ENCODE measurements at places on chromosomes 5 and 9.

- DNase-seq = no peak
Observed at GRCh38 chr9:133957328-133957727, 34.8 kb downstream of the VAV2 start.

DNA sequence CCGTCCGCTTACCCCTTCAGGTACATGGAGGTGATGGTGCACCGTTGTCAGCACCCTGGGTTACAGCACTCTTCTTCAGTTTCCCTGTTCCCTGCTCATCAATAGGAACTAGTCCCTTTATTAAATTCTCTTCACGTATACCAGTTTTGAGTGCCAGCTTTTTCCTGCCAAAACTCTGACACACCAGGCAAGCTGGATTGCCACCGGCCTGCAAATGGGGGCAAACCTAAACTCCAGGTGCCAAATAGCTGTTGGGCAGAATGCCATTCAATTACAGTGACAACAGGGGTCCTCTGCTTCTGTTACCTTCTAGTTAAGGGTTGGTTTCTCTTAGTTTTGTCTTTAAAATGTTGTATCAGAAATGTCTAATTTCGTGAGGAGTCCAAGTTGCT is 400.4 kb downstream of the OSTF1 start:
- DNase-seq = no peak

DNA sequence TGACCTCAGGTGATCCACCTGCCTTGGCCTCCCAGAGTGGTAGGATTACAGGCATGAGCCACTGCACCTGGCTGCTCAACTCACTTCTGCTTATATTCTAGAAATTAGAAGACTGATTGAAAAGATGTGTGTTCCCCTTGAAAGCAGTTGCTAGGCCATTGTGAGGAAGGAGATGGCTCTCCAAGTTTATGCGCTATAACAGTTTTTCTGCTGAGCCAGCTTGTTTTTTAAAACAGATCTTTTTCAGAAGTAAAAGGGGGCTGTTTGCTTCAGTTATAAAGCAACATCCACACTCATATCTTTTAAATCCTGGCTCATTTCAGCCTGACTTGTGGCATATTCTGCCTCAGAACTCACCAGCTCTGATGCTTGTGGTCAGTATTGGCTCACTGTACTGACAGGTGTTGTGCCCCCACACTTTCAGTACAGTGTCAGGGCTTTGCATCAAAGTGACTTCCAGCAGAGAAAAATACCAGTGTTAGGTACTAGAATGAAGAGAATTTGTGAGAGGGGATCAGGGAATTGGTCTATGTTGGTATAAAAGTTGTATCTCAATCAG is 49.4 kb downstream of the NUP214 start:
- DNase-seq = no peak

DNA sequence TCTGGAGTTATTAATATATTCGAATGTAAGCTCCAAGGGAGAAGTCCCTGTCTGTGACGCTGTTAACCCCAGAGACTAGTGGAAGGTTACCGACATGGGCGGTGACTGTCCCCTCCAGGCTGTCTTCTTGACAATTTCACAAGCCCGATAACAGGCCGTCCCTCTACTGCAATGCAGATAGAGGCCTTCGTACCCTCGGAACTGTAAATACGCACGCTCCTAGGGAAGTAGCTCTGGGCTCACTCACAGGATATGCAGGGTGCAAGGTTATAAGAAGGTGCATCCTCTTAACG is 680 bp upstream of the RFK start:
- peak; percentile 42 for DNase-seq

GRCh38 chr5:13830536-13830935 is 114.0 kb downstream of the DNAH5 start:
- no peak for DNase-seq

DNA sequence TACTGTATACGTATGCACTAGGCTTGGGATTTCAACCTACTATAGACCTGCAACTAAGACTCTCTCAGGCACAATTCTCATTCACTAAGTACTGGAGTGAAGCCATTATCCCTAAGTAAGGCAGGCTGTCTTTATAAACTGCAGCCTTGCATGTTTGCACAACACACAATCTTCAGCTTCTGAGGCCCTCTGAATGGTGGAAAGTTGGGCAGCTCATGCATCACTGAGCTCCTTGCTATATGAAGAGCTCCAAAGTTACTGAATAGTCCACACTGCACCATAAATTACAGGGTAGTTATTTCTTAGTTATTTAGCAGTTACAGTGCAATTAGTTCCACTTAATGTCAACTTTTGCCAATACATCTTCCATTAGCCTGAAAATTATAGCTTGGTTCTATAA is 384.6 kb downstream of the BRINP1 start:
- DNase-seq = no peak

- DNase-seq = no peak
Observed at GRCh38 chr9:78316166-78316892, 19.4 kb downstream of the PSAT1 start.

- no peak for DNase-seq
Observed at GRCh38 chr5:145539201-145539600, 295.9 kb downstream of the PRELID2 start.

DNA sequence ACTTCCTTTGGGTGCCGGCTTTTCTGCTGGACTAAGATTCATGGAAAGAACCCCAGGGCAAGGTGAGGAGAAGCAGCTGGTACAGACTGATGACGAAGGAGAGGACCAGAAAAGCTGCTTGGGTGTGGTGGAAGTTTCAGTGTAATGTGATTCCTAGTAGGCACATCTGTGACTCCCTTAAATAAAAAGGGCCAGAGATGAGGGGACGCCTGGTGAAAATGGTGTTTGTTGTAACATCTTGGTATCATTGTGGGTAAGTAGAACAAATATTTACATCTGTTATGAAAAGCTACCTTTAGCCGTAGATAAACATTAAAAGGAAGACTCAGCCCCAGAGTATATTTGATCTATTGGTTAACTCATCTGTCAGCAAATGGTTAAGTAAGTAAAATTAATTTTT is 33.8 kb downstream of the OTULINL start:
- DNase-seq = no peak

GRCh38 chr9:129334105-129334935 is 156.3 kb upstream of the IER5L start:
- peak; percentile 98 for DNase-seq

DNA sequence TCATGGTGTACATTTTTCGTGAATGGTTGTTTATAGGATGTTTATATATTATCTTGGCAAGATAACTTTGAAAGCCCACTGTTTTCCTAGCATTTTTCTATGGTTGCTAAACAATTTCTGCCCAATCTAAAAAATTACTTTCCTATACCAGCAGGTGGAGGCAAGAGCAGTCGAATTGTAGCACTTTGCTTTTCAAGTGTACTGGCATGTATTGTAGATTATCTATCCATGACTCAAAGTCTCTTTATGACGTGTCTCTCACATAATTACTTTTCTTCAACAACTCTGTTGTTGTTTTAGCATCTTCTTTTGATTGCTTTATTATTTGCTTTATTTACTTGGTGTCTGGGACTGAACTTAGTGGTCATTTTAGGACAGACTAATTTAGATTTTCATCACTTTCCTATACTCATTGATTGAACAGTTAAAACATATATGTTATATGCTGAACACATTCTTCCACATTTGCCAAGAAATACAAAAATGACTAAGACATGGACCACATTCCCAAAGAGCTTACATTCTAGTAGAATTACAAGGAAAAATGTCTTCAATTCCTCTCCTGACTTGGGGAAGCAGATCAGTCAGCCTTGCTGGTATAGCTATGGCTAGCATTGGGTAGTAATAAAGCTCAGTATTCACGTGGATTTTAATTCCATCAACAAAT is 20.7 kb downstream of the NLN start:
- DNase-seq = peak; percentile 88

GRCh38 chr5:136192526-136193321 is at the start of gene SMIM32:
Gene SMIM32 (minus strand): TSS chr5:136193162. CDS start chr5:136192524, 638 bp downstream.
- no peak for DNase-seq

DNA sequence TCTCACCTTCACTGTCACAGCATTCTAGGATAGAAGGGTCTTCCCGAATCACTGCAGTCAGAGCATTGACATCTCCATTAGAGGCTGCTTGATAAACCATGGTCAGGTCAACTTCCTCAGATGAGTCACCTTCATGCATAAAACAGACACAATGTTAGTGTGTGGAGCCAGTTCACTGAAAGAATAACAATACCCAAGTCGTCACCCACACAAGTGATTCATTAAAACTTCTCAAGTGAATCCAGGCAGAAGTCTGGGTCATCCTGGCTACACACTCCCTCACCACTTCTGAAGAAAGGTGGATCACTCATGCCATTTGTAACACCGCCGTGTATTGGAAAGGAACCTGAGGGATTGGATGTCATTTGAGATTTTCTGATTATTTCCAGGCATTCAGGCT is 49.6 kb downstream of the ANKRD55 start:
- DNase-seq = peak; percentile 92

DNA sequence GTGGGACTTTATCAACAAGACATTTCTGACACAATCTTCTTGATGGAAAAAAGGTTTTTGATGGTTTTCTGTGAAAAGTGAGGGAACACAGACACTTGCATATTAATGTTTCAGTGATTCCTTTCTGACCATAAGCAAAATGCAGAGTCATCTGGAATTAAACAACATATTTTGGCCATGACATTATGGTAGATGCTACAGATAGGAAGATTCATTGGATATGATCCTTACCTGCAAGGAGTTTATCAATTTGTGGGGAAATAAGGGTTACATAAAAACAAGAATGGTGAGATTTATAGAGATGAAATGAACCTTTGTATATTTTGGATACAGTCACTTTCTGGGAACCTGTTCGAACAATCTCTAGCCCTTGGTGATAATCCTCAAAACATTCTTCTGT is 155.3 kb upstream of the GNA14 start:
- DNase-seq = no peak

DNA sequence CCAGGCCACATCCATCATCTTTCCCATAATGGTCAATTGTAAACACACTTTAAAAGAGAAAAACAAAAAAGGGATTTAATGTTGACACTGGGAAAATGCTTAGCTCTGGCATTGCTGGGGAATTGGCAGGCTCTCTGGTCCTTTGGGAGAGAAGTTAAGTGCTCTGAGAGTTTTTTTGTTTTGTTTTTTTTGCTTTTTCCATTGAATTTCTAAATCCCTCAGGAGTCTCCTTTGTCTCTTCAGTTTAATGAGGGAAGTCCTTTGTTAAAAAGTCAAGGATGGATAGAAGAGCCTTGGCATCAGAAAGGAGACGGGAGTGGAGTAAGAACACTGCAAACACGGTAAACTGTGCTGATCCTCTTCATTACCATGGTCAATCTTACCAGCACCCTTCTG is 7.1 kb upstream of the HAND1 start:
- DNase-seq = no peak

DNA sequence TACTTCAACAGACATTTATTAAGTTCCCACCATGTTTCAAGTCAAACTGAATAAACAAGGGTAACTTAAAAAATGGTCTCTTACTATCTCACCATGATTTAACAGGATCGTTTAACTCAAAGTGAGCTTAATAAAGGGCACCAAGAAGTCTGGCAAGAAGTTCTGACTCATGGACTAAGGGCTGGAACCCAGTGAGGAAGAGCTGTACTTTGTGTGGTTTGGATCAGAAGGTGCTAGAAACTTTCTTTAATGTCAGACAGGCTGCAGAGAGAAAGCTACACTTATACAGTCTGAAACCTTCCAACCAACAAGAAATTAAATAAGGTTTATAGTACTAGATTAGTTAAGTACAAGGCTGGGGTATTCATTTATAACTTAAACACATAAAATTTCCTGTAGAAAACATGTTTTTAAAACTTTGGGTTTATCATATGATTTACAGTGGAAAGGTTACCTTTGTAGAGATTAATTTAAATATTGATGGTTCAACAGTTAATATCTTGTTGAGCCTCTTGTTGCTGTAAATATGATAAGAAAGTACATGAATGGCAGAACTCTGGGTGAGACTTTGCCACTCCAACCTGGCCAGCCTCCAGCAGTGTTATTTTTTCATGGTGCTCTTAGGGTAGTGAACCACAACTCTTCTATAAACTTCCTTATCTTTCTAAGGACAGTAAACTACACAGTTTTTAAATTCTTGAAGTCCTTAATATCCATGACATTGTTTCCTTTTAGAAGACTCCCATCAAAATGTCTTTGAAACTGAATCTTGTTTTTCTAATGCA is 162.8 kb downstream of the MAN2A1 start:
- DNase-seq = peak; percentile 28

GRCh38 chr5:181173027-181173419 is 25.6 kb downstream of the OR2V2 start:
- DNase-seq = no peak

DNA sequence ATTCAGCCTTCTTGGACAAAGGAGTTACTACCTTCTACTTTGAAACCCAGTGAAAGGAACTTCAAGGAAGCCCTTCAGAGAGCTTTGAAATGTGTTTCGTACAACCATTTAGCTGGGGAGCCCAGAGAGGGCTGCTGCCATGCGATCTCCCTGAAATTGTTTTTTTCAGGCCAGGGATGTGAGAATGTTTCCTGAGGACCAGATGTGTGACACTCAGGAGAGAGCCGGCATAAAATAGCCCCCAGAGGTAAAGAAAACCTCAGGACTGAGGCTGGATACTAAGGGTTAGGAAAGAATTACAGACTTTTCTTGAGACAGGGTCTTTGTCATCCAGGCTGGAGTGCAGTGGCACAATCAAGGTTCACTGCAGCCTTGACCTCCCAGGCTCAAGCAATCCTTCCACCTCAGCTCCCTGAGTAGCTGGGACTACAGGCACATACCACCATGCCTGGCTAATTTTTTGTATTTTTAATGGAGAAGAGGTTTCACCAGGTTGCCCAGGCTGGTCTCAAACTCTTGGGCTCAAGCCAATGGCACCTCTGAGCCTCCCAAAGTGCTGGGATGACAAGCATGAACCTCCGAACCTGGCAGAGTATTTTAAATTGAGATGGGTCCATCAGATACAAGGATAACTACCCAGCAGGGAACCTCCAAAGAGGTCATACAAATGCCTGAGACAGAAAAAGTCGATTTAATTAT is 8.4 kb downstream of the RPL37 start:
- no peak for DNase-seq

DNA sequence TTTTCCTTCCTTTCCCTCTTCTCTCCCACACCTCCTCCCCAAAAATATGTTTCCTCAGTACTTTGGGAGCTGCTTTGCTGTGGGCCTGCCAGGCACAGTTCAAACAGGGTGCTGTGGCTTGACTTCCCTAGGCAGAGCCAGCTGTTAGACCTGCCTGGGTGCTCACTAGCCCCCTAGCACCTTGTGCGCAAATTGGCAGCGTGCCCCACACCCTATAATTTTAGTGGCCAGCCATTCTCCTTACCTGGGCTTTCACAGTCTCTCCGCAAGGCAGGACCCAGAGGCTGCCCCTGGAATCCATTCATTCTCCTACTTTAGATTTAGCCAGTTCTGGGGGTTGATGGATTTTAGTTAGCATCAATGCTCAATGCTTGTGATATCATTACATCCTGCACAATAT is 72.3 kb downstream of the ANGPTL2 start:
- no peak for DNase-seq

- DNase-seq = no peak
Observed at GRCh38 chr9:131276094-131276888, at the start of gene FAM78A. Gene FAM78A (minus strand): TSS chr9:131276510. CDS start chr9:131276179, 331 bp downstream.

All from fibroblast of the aortic adventitia (primary cell).